Activated T-cell treated with anti-CD3 and anti-CD28 coated beads for 4 hours (primary cell): ENCODE measurements at places on chromosomes 5 and 9.

DNA sequence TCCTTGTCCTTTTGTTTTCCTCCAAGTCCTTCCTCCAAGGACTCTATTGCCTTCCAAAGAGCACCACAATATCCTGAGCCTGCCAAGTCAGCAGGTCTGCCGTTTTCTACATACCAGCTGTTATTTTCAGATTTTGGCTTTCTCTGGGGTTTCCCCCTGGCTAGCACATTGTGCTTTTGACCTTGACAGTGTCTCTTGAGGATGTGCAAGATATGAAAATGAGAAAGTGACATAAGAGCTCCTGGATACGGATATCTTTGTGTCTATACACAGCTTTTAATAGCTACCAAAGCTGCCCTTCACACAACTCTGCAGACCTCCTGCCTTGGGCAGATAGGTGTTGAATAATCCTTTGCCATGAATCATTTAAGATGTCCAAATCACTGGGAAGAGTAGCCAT is 67.0 kb downstream of the HAPLN1 start:
- no peak for DNase-seq

- DNase-seq: no peak
These were observed 59.0 kb upstream of the BOD1 start for GRCh38 chr5:173675287-173675996.

DNA sequence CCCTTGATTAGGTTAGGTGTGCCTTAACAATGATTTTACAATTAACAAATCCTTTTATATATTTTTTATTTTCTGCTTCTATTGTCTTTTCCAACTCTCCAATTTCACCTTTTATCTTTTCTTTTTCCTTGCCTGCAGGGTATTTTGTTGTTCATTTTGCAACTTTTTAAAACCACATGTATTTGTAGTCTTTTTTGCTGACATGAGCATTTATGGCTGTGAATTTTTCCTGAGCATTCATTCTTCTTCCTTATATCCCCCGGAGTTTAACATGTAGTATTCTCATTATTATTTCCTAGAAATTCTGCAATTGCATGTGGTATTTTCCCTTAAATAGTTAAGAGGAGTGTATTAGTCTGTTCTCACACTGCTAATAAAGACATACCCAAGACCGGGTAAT is 41.6 kb downstream of the FAM81B start:
- no peak for DNase-seq

- DNase-seq: no peak
These were observed 27.7 kb downstream of the FUBP3 start for GRCh38 chr9:130606887-130607600.

DNA sequence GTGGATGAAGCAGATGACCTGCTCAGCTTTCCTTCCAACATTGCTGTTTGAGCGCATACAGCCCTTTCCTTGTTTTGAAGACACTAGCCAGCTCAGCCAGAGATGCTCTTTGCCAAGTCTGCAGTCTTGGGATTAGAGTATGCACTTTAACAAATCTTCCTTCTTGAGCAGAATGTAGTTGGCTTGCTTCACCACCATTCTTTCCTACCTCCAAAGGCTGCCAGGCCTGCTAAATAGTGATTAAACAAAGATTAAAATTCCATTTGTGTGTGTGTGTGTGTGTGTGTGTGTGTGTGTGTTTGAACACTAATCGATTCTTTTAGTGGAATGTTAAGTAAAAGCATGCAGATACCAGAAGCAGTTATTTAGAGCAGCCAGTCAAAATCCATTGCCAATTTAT is 97.6 kb downstream of the GALNT10 start:
- no peak for DNase-seq

- no peak for DNase-seq
These were observed 1197.5 kb upstream of the C9orf72 start for GRCh38 chr9:28770827-28771226.

DNA sequence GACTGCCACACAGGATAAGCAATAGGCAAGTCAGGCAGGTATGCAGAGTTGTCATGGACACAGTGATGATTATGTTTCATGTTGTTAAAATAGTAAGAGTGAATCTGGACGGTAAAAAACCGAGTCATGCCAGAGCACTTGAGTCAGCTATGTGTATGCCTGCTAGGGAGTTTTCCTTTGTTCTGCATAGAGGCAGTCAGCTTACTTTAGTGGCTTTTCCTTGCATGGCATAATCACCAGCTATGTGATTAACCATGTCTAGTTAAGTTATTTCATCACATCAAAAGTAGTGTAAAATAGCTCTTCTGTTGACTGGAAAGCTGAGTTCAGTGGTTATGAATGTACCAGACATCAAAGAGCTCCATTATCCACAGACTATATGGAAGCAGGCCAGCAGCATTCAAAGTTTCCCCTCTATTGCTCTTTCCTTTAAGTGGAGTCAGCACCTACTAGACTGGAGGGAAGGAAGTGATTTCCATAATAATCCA is 989.8 kb downstream of the TLE1 start:
- DNase-seq: no peak

- no peak for DNase-seq
These were observed 99.6 kb downstream of the SLCO4C1 start for GRCh38 chr5:102196481-102196880.

DNA sequence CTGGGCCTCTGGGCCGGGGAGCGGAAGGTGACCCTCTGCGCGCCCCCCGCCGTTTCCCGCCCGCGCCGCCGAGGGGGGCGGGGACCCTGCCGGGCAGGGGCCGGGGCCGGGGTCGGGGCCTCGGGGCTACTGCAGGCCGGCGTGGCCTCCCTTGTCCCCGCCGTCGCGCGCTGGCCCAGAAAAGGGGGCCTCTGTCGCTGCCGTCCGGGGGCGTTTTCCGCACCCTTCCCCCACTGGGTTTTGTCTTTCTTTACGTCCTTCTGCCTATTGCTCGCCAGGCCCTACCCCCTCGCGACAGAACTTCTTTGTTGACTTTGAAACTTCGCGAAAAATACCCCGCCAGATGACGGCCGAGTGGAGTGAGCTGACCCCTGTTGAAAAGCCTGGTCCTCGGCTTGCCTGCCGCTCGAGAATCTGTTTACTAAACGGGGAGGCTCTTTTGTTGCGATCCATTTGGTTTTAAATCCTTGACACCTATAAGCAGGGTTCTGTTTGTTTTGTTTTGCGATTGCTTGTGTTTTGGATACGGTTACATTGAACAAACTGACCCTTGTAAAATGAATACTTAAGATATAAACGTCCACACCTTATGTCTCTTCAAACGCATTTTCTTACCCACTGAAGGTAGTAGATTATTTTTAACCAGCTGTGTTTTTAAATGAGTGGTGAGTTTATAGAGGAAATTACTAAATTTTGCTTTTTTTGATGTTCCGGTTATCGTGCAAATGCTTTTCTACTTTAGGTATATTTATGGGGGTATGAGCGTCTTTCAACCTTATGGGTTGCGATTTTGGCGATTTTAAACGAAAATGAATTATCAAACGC is 765 bp downstream of the MARCHF6 start:
- DNase-seq: peak; percentile 41

- DNase-seq: no peak
These were observed 242.9 kb downstream of the FANCC start for GRCh38 chr9:95074632-95075031.

GRCh38 chr5:143093452-143094086 is 309.9 kb downstream of the NR3C1 start:
- DNase-seq: no peak
